Esophagus muscularis mucosa (tissue), 4 donors: ENCODE measurements at places on chromosomes 5 and 9. TPM values are rescaled to one million over a fixed set of nuclear protein-coding genes. Genes with fewer than 3 reads are reported as not detected.

DNA sequence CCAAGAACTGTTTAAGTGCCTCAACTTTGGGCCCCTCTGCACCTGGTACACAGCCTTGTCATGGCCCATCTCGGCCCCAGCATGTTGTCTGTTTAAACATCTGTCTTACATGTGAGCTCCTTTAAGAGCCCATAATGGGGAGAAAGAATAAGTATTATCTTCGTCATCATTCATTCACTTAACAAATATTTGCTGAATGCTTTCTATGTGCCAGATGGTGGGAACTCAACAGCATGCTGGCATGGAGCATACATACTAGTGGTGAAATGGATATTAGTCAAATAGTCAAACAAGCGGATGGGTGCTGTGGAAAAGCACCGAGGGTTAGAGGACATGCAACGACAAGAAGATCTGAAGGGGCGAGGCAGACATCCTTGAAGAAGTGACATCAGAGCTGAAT is 54.5 kb downstream of the GABBR2 start:
- no peak for DNase-seq

Gene C5orf34
- 0.42 TPM for total RNA-seq

Gene ANKRD55
- not detected for total RNA-seq

DNA sequence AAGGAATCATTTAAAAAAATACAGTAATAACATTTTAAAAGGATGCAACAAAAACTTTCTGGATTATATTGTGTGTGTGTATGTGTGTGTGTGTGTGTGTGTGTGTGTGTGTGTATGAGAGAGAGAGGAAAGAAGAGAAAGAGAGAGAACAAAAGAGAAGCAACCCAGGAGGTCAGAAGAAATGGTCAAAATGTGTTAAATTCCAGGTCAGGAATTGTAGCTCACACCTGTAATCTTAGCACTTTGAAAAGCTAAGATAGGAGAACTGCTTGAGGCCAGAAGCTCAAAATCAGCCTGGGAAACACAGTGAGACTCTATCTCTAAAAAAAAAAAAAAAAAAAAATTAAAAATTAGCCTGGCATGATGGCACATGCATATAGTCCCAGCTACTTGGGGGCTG is 311.8 kb upstream of the CDH12 start:
- no peak for DNase-seq

GRCh38 chr9:115328677-115329076 is 210.7 kb upstream of the TNC start:
- no peak for DNase-seq

DNA sequence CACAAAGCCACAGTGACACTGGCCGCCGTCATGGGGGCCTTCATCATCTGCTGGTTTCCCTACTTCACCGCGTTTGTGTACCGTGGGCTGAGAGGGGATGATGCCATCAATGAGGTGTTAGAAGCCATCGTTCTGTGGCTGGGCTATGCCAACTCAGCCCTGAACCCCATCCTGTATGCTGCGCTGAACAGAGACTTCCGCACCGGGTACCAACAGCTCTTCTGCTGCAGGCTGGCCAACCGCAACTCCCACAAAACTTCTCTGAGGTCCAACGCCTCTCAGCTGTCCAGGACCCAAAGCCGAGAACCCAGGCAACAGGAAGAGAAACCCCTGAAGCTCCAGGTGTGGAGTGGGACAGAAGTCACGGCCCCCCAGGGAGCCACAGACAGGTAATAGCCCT is 26.1 kb downstream of the HRH2 start:
- no peak for DNase-seq

- no peak for DNase-seq
Observed at GRCh38 chr9:137460363-137461315, 1.5 kb upstream of the NSMF start.

DNA sequence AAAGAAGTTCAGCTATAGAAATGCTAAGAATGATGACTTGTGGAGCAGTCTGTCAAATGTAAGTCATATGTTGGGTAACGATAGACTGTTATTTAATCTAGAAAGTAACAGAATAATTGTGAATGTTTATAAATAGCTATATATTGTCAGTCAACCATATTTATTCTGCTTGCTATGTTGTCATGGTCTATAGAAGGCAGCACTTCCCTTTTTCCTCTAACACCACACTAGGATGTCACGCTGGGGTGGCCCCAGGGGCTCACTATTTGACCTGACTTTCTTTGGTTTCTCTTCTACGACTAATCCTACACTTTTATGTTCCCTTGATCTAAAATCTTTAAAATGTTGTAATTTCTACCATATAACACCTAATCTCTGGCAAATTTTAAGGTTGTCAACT is 20.5 kb downstream of the ERAP2 start:
- no peak for DNase-seq

Gene ARL14EPL
- total RNA-seq = not detected

GRCh38 chr5:79151942-79152671 is 40.5 kb downstream of the BHMT start:
- DNase-seq = no peak

- DNase-seq = no peak
Observed at GRCh38 chr5:59254055-59254687, 639.4 kb downstream of the PDE4D start.

Gene SLC6A3
- not detected for total RNA-seq

Gene PCDHGB7
- 18.0 TPM for total RNA-seq

DNA sequence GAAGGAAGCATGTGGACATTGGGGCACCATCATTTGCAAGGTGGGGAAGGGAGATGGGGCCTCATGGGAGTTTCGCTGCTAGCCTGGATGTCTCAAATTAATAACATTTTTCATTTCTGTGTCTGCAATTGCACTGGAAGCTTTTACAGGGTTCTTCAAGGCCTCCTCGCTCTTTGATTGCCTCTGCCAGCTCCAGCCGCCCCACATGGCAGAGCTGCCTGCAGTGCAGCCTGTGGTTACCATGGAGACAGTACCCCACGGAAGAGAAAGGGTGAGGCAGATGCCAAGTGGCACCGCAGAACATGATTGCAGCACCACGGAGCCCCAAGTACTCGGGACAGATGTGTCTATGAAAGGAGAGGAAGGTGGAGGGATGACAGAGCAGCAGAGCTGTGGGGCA is 25.4 kb downstream of the CTNND2 start:
- DNase-seq = no peak

Gene NDST1
- 57.2 TPM for total RNA-seq

Gene EGFL7
- total RNA-seq = 65.6 TPM

DNA sequence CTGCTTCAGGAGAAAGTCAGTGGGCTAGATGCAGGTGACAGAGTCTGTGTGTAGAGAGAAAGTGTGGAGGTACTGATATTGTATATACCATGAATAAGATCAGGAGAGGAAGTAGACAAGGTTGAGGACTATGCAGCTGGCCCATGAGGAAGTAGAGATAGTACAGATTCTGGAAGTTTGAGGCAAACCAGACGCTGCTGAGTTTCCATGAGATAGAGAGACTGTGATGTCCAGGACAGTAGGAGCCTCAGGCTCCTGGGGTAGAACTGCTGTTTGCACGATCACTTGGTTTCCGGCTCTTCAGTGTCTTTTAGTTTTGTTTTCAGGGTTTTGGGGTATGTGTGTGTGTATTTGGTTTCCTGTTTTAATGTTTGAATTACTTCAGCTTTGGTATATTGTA is 13.6 kb downstream of the OTULINL start:
- DNase-seq = no peak

GRCh38 chr9:102087141-102087540 is 348.7 kb upstream of the GRIN3A start:
- no peak for DNase-seq

DNA sequence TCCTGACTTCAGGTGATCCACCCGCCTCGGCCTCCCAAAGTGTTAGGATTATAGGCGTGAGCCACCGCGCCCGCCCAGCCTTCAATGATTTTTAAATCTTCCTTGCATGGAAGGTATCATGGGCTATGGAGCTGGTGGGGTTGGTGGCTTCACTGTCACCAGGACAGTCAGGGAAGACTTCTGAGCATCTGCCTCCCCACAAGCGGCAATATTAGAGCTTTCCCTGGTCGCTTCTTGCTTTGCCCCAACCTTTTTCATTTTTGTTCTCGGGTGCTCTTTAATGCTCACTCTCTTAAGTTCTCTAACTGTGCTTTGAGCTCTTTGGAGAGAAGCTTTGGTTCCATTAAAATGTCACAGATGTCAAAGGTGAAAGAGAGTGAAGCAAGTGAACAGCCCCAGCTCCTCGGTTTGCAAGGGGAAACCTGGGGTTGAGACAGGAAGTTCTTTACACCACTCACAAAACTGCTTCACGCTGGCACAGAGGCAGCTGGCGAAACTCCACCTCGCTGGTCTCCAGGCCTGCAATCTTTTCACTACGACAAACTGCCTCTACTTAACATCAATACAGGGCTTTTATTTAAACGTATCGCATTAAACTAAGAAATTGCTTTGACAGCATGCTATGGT is 142.5 kb upstream of the RETREG1 start:
- DNase-seq = no peak

Gene TMEM252
- 0.34 TPM for total RNA-seq

DNA sequence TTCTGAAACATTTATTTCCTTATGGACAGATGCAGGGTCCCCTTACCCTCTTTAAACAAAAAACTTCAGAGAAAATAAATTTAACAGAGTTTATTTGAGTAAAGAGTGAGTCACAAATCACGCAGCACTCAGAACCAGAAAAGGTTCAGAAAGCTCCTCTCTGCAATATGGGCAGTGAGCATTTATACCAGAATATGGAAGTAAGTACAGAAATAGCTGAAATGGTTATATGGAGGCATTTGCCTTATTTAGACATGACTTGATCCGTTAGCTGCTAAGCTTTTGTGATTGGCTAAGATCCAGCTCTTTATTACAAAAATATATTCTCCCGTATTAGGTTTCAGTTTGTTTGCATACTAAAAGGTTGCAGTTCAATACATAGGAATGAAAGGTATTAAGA is 1554.1 kb downstream of the EFNA5 start:
- DNase-seq = no peak

GRCh38 chr5:61569353-61569752 is 237.3 kb downstream of the ZSWIM6 start:
- no peak for DNase-seq

DNA sequence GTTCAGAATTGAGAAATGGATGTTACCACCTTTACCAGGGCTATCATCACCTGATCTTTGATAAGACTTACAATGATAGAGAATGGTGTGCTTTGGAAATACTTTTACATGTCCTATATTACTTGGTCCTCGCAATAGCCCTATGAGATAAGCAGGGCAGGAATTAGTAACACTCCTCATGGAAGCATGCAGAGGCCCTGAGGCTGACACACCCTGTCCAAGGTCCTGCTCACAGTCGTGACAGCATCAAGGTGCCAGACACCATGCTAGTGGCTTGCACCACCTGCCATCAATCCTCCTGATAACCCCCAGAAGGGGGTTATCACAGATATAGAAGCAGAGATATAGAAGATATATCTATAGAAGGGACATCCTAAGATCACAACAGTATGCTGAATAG is 216.8 kb upstream of the TBC1D2 start:
- no peak for DNase-seq

Gene SPINK4
- not detected for total RNA-seq

- no peak for DNase-seq
Observed at GRCh38 chr5:75053054-75053303, 621 bp upstream of the GCNT4 start.

Gene MAMDC4
- total RNA-seq = 1.7 TPM

Gene FGFR4
- 3.6 TPM for total RNA-seq

DNA sequence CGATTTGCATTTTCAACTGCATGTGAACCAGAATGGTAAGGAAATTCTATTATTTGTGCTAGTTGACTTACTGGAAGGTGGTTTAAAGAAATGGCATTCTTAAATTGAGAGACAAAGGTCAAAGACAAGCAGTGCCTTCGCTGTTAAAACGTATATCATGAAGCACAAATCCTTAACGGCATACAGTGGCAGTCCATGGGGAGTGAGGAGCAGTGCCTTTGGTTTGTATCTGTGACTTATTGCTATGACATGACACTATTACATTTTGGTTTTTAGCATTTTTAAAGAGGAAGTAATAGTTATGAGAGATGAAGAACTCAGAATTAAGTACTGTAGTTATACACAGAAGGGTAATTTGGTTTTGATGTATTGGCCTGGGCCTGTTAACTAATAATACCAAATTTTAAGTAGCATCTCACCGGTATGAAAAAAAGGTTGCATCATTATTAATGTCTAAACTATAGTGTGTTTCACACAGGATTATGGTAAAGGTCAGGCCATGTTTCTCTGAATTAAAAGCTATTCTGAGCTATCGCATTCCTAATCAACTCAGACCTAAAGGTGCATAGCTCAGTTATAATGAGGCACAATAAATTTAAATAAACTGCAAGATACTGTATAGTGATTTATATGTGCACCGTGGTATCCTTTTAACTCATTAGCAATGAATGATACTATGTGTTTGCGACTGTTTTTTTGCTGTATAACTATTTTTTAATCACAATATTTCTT is 339.8 kb upstream of the ARRDC3 start:
- no peak for DNase-seq

GRCh38 chr9:132041798-132042197 is 37.9 kb downstream of the MED27 start:
- DNase-seq = no peak

GRCh38 chr5:59709346-59709821 is 184.1 kb downstream of the PDE4D start:
- DNase-seq = no peak
